Fibroblast of the aortic adventitia (primary cell): ENCODE measurements at places on chromosomes 1 and 21. TPM values are rescaled to one million over a fixed set of nuclear protein-coding genes. Genes with fewer than 3 reads are reported as not detected.

GRCh38 chr1:56132520-56132919 lies 446.8 kb downstream of the PLPP3 start:
- no peak for DNase-seq

RNF186 gene
- not detected in 2 replicates for total RNA-seq

EDEM3 gene
- 47.0 and 85.9 TPM in 2 replicates for total RNA-seq

DNA sequence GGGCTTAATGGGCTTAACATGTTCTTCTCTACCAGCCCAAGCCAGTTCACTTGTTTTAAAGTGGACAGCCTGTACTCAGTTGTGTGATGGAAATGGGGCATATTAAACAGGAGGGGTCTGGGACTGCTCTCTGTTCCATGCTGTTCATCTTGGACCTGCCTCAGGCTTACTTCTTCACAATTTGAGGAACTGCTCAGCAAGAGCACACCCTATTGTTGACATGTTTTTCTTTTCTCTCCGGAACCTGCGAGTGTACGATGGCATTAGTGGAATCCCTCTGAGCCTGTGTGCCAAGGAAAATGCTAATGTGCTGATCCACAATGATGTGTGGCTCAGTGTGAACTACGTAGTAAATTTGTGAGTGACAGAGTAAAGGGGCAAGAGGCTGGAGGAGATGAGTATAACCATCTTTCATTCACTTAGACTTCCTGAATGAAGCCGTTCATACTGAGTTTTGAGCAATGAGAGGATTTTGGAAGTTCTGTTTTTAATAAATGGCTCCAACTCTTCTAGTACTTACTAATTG lies 6.9 kb downstream of the AHCYL1 start:
- no peak for DNase-seq

RORC gene
- not detected in 2 replicates for total RNA-seq

GRCh38 chr1:248804771-248805681 lies 20.7 kb downstream of the SH3BP5L start:
- DNase-seq = no peak

- no peak for DNase-seq
Observed at GRCh38 chr1:34361781-34362357, 185.2 kb downstream of the C1orf94 start.

LCE1F gene
- total RNA-seq = not detected in 2 replicates

PPIAL4G gene
- total RNA-seq = not detected in 2 replicates

- DNase-seq = no peak
Observed at GRCh38 chr1:233061265-233061664, 110.9 kb downstream of the NTPCR start.

- DNase-seq = no peak
Observed at GRCh38 chr1:45057542-45057941, 45.5 kb downstream of the UROD start.

- DNase-seq = no peak
Observed at GRCh38 chr1:66231681-66232463, 302.1 kb upstream of the SGIP1 start.
